ENCODE measurements at places on chromosomes 7 and 10.

DNA sequence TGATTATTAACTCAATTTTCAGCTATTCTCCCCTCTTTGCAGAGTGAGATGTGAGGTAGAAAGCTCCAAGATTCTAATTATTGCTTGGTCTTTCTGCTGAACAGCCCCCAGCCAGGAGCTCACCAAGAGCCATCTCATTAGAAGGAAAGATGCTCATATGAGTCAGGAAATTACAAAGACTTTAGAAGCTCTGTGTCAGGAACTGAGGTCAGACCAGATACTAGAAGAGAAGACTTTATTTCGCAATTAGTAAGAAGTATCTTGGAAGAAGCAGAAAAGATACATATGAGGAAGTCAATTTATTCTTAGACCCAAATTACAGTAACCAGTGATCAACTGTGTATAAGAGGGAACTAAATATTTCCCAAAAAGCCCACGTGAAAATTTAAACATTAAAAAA, 626.9 kb downstream of the ZWINT start:
- no peak for DNase-seq

GRCh38 chr10:28947171-28947570, 269.9 kb downstream of the BAMBI start:
- DNase-seq: no peak

DNA sequence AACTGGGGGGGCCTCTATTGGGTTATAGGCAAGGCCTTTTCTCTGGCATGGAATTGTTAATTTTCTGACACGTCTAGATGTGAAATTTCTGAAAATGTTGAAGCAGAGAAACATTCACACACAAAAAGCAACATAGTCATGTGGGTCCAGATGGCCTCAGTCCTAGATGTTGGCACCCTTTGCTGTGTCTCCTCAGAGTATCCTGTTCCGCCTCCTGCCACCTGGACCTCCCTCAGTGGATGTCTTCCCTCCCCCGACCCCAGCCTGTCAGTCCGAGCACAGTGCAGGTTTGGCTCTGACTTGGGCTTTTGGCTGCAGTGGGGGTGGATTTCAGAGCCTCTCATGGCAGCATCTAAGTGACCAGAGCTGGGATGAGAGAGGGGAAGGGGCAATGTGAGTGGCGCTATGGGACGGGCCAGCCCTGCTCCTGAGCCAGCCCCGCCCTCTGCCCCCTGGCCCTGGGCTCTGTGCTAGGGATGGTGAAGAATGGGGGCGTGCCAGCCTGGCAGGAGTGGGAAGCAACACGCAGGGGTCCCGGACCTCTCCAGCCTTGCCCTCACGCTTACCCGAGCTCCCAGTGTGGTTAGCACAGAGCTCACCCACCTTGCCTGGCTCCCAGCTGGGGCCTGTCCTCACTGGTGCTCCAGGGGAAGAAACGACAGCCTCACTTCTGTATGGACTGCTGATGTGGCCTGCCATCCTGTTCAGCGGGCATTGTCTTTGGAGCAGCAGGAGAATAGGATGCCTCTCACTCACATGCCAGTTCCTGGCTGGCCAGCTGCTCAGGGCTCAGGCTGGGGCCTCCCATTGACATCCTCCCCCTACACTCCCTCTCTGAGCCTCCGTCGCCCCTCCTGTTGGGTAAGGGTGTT, 6.2 kb downstream of the ATP6V0E2 start:
- DNase-seq: no peak

- no peak for DNase-seq
Measured at GRCh38 chr7:142030294-142030693, 34.6 kb downstream of the MGAM start.
